ENCODE measurements at places on chromosomes 3 and 15. TPM values are rescaled to one million over a fixed set of nuclear protein-coding genes. Genes with fewer than 3 reads are reported as not detected.

MAGEL2 gene
- total RNA-seq, result 2.4 TPM

UROC1 gene
- not detected for total RNA-seq

CCR9 gene
- 0.41 TPM for total RNA-seq

SGO1 gene
- 1.6 TPM for total RNA-seq

ARGFX gene
- not detected for total RNA-seq

PLA1A gene
- total RNA-seq, result 0.41 TPM

RHCG gene
- total RNA-seq, result 4.1 TPM

ARL14 gene
- total RNA-seq, result not detected

RBM15B gene
- 31.0 TPM for total RNA-seq

ADGRG7 gene
- total RNA-seq, result not detected

PAQR5 gene
- total RNA-seq, result 0.82 TPM

IGSF10 gene
- 0.82 TPM for total RNA-seq

IMPG2 gene
- total RNA-seq, result 3.3 TPM

STRA6 gene
- 3.7 TPM for total RNA-seq

C3orf20 gene
- total RNA-seq, result not detected
